ENCODE measurements at places on chromosomes 13 and 19.

DNA sequence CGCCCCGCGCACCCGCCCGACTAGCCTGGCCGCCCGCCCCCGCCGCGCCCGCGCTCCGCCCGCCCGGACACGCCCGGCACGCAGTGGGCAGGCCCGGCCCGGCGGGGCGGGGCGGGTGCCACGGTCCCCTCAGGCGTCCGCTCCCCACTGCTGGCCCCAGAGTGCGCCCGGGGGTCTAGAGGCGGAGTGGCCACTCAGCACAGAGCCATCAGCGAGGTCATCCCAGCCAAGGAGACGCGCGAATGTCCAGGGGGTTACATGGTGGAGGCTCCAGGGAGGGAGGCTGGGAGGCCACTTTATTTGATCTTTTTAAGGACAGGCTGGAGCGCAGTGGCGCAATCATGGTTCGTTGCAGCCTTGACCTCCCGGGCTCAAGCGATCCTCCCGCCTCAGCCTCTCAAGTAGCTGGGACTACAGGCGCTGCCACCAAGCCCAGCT is 236 bp upstream of the TINCR start:
- no peak for DNase-seq

DNA sequence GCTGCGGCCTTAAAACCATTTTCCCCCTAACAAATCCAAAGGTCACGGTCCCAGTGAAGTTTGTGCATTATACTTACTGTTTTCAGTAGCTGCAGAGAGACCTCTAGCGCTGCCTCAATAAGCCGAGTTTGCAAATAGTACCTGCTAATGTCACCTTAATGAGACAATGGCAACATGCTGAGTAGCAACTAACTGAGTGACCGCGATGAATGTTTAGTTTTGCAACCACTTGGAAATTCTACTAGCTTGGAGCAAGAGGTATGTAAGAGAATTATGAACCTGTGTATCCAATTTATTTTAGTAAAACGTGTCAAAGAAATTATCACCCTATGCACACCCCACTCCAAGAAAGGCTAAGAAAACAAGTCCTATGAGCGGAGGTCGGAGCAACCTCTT is 1.2 kb downstream of the KPNA3 start:
- DNase-seq = peak; percentile 26

GRCh38 chr19:39293394-39293793 is 2.8 kb upstream of the IFNL1 start:
- DNase-seq = no peak

GRCh38 chr13:33490461-33491327 is 205.1 kb upstream of the STARD13 start:
- no peak for DNase-seq

DNA sequence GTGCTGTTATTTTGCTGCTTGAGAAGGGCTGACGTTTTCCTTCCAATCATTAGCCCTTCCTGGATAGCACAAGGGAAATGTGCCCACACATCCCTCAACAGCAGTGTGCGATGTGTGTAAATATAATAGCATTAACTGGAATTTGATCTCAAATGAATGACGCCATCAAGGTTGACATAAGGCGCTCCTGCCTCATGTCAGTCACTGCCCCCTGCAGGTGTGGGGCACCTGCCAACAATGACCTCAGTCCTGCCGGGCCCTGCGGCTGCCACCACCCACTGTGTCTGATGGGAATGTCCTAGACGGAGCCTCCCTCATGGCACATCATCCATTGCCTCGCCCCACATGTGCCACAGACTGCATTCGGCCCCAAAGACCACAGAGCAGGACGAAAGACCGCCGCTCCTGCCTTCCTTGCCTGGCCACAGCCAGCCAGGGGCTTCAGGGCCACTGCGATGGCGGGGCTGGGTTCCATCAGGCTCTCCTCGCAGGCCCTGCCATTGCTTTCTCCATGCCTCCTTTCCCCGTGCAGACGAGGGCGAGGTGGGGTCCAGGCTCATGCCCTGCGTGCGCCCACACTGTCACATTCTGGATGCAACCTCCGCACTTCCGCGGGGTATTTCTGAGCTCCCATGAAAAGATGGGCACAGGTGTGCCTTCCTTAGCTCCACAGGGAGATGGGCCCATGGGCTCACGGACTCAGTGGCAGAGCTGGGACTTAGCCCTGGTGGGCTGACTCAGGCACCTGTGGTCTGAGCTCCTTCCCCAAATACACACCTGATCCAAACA is 146.7 kb downstream of the SOX1 start:
- no peak for DNase-seq

DNA sequence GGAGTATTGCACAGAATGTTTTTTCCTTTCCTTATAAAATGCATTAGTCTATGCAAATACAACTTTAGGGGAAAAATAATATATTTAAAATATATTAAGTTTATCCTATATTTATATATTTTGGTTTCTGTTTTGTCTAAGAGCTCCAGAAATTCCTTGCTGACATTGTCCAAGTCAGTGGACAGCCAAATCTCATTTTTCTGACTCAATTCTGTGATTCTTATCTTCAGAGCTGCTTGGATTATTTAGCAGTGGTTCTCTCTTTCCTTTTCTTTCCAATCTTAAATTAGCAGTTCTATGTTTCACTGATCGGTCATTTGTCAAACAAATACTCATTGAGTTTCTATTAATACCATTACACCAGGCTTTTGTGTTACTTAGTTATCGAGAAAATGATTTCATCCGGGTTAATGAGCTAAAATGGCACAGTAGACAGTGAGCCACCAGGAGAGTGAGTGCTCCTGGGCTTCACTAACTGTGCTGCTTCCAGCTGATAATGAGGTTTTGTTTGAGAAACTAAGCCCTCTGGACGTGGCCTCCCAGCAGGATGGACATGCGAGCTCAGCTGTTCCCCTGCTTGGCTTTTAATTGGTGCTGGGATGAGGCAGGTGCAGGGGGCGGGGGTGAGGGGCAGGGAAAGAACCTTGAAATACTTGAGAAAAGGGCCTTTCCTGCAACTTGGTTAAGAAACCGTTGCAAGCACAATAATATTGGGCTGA is 44.0 kb downstream of the ATP11A start:
- no peak for DNase-seq

DNA sequence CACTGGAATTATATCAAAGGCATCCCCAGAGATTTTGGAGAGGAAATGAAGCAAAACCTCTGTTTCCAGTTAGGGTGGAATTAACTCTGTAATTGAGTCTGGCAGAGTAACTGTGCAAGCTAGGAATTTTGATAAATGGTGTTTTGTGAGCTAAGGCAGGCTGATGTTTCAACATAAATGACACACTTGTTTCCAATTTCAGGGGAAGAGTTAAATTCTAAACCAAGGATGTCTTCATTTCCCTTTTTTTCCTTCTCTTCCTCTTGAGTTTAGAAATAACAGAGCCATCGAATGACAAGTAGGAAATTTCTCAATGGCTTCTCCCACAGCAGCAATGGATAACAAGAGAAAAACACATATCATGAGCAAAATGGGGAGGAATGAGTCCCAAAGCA is 131.2 kb downstream of the IRS2 start:
- DNase-seq = no peak

DNA sequence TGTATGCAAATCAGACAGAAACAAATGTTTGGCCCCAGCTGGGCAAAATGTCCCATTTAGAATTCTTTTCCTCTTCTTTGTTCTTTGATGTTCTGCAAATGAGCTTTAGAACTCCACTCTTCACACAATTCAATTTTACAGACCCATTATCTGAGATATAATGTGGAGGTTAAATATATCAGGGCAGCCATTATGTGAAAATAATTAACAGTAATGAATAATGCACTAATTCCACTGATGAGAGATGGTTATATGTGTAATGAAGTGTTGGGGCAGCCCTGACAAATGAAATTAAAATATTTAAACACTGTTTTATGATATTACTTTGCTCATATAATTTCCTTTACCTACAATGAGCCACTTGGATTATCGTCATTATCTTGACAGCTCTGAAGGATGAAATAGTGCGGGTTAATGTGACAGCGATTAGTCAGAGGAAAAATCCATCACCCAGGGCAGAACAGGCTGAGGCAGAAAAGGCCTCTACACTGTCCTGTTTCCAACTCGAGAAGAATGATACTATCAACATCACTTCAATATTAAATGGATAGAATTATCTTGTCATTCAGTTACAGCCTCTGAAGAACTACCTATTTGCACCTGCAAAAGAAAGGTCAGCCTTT is 321.1 kb downstream of the RBM26 start:
- DNase-seq = no peak

GRCh38 chr19:46537136-46538097 is 41.8 kb upstream of the PNMA8B start:
- no peak for DNase-seq

GRCh38 chr13:98652276-98652675 is 75.4 kb upstream of the STK24 start:
- no peak for DNase-seq

DNA sequence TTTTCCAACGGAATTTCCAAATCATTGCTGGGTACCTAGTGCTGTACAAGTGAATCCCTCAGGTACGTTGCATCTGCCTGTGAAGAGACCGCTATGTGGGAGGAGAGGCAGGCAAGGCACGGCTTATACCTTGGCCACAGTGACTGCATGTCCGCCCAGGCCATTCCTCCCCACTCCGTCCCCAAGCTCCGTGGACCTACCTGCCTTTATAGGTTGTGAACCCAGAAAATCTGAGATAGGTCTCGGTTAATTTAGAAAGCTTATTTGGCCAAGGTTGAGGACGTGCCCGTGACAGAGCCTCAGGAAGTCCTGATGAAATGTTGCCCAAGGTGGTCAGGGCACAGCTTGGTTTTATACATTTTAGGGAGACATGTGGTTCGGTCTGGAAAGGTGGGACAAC is 218.5 kb upstream of the TSHZ3 start:
- DNase-seq = no peak

DNA sequence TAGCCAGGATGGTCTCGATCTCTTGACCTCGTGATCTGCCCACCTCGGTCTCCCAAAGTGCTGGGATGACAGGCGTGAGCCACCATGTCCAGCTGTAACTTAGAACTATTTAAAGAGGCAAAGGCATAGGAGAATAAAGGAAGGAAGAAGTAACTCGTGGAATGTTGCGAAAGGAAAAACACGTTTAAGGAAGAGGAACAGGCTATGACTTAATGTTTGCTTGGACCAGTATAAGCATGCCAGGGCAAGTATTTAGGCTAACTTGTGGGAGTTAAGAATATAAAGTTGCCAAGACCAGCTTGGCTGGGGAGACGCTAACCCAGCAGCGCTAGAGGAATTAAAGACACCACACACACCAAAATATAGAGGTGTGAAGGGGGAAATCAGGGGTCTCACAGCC is 33.5 kb downstream of the ZNF844 start:
- no peak for DNase-seq
